ENCODE measurements at places on chromosomes 16 and 17. TPM values are rescaled to one million over a fixed set of nuclear protein-coding genes. Genes with fewer than 3 reads are reported as not detected.

DNA sequence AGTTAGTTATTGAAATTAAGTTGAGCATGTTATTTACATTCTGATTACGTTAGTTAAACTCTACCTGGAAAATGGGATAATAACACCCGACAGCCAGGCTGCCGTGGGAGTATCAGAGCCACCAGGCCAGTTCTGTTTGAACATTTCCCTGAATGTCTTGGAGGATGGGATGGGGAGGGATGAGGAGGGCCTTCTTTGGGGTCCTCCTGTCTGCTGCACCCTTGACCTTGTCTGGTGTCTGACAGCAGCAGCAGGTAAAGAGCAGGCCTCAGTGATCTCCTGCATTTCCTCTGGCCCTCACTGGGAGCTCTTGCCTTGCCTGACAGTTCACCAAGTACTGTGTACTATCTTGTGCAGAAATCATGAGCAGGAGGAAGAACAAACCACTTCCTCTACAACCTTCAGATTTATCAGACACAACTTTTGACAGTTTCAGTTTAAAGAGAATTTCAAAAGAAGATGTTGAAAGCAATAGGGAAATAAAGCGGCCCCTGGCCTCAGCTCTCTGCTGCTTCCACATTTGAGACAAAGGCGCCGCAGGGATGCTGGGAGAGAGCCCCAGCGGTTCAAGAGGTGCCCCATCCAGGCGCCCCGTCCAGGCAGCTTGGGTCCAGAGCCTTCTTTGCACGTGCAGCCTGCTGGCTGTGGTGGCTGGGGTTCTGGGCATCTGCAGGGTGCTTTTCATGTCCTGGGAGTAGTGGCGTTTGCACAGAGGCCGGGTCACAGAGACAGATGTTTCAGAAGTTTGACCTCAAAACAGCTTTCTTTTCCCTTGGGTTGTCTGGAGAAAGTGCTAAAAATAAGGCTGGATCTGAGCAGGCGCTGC, 25.3 kb downstream of the CMIP start:
- DNase-seq, result no peak

GRCh38 chr17:69166957-69167356, 25.3 kb upstream of the ABCA6 start:
- no peak for DNase-seq

PPM1E gene
- 0.47 TPM for total RNA-seq

GRCh38 chr17:35342276-35342675, 31.1 kb downstream of the SLFN11 start:
- DNase-seq, result no peak

CPHXL2 gene
- total RNA-seq, result not detected

CA5A gene
- total RNA-seq, result not detected

GCGR gene
- total RNA-seq, result not detected

- no peak for DNase-seq
Measured at GRCh38 chr17:32116937-32117336, 25.4 kb upstream of the RHOT1 start.

DNA sequence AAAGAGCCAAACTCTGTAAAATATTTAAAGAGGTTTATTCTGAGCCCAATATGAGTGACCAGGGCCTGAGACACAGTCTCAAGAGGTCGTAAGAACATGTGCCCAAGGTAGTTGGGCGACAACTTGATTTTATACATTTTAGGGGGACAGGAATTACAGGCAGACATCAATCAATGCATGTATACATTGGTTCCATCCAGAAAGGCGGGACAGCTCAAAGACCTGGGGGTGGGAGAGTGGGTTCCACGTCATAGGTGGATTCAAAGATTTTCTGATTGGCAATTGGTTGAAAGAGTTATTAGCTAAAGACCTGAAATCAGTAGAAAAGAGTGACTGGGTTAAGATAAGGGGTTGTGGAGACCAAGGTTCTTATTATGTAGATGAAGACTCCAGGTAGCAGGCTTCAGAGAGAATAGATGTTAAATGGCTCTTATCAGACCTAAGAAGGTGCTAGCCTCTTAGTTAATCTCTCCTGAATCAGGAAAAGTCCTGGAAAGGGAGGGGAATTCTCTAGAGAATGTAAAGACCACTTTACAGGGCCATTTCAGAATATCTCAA, 32.4 kb downstream of the HSBP1 start:
- DNase-seq, result no peak

FZD2 gene
- total RNA-seq, result 9.7 TPM

- no peak for DNase-seq
Measured at GRCh38 chr17:67059372-67059771, 15.0 kb downstream of the CACNG1 start.

- no peak for DNase-seq
Measured at GRCh38 chr17:17190188-17190587, 15.9 kb downstream of the PLD6 start.

- DNase-seq, result no peak
Measured at GRCh38 chr17:5429191-5429887, 9.4 kb downstream of the RPAIN start.

TANC2 gene
- 14.0 TPM for total RNA-seq

- no peak for DNase-seq
Measured at GRCh38 chr16:74888232-74888862, 96.6 kb downstream of the WDR59 start.

GRCh38 chr17:82023447-82024241, 539 bp downstream of the LRRC45 start:
- no peak for DNase-seq

NPIPB2 gene
- 1.0 TPM for total RNA-seq

- no peak for DNase-seq
Measured at GRCh38 chr17:10151667-10152496, 46.5 kb downstream of the GAS7 start.

ACSM5 gene
- total RNA-seq, result not detected

MT1M gene
- total RNA-seq, result not detected

GRCh38 chr16:89561884-89562599, 1.6 kb downstream of the RPL13 start:
- DNase-seq, result peak; percentile 52

ADAM11 gene
- 2.8 TPM for total RNA-seq

TNFRSF17 gene
- total RNA-seq, result not detected

GRCh38 chr16:66515596-66516508, 34.1 kb downstream of the TK2 start:
- peak; percentile 25 for DNase-seq

DNA sequence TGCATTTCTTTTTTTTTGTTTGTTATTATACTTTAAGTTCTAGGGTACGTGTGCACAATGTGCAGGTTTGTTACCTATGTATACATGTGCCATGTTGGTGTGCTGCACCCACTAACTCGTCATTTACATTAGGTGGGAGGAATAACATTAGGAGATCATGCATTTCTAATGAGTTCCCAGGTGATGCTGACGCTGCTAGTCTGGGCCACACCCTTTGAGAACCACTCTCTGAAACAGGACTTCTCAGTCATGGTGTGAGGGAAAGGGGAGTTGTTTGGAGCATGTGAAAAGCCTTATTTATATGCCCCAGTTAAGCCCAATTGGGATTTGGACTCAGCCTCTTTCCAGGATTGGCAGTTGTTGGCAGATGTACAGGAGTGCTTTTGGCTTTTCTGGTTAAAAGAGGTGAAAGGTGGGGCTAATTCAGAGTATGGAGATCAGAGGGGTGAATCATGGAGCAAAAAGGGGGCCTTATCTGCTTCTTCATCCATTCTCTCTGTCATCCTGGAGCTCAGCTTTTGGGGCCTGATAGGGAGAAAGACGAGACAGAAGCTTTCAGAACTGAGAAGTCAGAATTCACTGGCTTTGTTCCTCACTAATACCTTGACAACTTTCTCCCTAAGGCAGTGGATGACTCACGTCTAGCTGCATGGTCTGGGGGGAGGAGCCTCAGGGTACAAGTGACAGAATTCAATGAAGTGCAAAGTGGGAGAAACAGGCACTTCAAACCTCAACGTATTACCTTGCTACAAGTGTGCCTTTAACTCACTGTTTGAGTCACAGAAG, 180.0 kb upstream of the CACNG3 start:
- DNase-seq, result peak; percentile 11

DNA sequence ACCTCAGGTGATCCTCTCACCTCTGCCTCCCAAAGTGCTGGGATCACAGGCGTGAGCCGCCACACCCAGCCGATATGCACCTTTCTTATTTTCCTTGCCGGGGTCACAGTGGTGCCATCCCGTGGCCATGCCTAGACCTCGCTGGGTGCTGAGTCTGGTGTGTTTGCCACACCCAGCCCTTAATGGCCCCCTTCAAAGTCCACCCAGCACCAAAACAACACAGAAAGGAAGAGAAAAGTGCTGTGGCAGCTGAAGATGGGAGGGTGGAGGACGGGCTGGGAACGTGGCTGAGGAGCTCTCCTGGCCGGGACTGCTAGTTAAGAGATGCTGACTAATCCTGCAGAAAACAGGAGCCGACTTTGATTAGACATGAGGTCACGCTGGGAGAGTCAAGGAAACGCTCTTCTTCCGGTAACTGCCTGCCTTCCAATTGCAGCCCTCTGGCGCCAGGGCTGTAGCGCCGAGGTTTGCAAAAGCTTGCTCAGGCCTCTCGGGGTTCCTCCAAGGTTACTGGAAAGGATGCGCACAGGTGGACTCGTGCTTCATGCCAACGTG, 10.9 kb downstream of the SLC43A2 start:
- DNase-seq, result peak; percentile 90

GRCh38 chr17:50866950-50867362, 802 bp upstream of the TOB1 start:
- DNase-seq, result no peak

HOXB8 gene
- 11.2 TPM for total RNA-seq

DNA sequence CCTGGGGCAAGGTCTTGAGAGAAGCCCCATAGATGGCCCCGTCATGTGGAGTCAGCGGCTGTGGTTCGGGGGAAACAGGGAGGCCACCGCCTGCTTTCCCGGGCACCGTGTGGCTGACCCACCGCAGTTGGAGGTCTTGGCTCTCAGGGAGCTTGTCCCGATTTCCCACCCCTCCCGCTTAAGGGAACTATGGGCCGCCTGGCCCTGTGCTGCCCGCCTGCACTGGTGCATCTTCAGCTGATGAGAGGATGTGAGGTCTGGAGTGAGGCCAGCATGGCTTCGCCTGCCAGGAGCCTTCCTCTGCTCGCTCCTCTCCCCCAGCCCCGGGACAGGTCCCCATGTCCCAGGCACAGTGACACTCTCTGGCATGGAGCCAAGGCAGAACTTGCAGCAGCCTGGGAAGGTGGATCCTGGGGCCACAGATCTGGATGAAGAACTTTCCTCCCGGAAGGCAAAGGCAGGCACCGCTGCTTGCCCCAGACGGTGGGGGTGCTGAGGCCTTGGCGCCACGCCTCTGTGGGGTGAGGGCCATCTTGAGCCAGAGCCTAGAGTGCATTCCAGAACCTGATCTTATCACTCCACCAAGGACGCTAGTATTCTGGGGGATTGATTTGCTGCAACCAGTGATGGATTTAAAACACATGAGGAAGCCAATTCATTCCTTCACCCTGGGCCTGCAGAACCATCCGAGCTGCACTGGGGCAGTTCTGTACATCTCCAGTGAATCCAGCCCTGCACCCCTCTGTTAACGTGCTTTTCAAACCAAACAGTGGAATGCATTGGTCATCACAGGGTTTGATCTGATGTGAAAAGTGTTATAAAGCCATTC, 178.6 kb upstream of the TNRC6C start:
- peak; percentile 12 for DNase-seq

BCL6B gene
- total RNA-seq, result not detected

DNA sequence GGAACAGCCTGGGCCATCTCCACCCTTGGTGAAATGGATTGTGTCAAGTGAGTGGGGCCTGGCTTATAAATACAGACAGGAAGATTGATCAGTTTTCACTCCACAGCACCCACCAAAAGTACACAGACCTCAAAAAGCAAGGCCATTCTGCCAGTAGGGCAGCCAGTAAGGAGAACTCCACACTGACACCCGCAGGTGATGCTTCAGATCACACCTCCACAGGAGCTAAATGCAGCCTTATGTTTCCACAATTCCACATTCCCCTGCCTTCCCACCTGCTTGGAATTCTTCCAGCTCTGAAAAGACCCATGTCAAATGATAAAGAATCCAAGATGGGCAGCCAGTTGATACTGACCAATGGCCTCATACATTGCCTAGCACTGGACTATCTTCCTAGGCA, 191.1 kb downstream of the ZFHX3 start:
- DNase-seq, result no peak

DNA sequence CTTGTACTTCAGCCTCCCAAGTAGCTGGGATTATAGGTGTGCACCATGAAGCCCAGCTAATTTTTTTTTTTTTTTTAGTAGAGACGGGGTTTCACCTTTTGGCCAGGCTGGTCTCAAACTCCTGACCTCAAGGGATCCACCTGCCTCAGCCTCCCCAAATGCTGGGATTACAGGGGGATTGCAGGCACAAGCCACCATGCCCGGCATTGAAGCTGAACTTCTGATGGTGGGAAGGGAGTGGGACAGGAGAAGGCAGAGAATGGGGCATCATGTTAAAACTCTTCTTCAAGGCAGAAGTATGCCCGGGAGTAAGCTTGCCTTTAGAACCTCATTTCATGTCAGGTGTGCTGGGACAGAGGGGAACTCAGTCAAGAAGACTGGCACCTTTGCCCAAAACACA, 48.6 kb upstream of the ZFHX3 start:
- no peak for DNase-seq

GRCh38 chr16:782258-782657, 5.9 kb downstream of the RPUSD1 start:
- no peak for DNase-seq

Data from HT1080 (cell line).